ENCODE measurements at places on chromosomes 2 and 18.
A peak's percentile ranks its signal among the peaks of the same experiment; 100 is the strongest.

DNA sequence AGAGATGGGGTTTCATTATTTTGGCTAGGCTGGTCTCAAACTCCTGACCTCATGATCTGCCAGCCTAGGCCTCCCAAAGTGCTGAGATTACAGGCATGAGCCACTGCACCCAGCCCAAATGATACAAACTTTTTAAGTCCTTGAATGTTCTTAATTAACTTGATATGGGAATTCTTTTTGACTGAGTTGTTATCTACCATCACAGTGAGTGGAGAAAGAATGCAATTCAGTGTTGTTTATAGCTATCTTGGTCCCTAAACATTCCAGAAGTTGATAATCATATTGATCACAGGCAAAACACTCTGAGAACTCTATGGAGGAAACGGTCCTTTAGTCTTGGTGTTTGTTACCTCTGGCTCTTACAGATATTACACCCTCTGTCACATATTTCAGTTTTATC is 1072.5 kb downstream of the SUCLG1 start:
- DNase-seq: no peak

DNA sequence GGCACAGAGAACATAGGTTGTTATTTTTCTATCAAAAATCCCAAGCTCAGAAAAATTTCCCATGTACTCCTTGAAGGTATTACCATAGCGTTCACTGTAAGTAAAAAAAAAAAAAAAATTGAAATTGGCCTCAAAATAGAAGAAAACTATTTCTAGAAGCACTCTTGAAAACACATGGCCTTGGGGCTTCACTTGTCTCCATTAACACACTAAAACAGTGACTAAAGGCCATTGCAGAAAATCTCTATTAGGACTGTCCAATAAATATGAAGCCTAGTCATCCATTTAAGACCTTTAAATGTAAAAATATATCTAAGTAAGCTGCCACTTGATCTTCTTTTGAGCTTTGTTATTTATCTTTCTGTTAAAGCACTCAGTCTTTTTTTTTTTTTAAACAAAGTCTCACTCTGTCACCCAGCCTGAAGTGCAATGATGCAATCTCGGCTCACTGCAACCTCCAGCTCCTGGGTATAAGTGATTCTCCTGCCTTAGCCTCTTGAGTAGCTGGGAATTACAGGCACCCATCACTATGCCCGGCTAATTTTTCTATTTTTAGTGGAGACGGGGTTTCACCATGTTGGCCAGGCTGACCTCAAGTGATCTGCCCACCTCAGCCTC is 35.8 kb downstream of the CCDC68 start:
- DNase-seq: no peak

DNA sequence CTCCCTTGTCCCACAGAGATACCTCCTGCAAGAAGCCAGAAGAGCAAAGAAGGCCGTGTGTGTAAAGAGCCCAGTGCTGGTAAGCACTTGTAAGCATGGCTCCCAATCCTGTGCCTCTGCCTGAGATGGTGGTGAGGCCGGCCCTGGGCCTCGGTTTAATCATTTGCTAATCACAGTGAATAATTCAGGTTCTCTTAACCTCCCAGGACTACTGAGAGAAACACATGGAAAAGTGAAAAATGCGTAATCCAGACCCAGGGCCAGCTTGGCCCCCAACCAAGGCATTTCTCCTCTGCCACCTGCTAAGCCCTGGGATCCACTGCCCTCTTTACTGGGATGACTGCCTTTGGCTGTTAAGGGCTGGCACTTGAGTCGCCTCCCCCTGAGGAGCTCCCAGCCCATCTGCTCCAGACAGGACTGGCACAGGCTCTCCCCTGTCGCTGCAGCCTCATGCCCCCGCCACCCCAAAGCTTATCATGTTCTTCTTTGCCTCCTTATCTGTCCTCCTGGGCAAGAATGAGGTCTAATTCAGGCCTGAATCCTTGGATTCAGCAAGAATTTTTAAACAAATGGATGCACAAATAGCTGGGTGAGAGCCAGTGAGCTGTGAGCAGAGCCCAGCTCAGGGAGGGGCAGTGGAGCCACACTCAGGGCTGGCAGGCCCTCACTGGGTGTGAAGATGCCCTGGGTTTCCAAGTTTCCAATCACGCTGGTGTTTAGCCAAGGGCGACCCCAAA is 193.9 kb upstream of the HS6ST1 start:
- no peak for DNase-seq

DNA sequence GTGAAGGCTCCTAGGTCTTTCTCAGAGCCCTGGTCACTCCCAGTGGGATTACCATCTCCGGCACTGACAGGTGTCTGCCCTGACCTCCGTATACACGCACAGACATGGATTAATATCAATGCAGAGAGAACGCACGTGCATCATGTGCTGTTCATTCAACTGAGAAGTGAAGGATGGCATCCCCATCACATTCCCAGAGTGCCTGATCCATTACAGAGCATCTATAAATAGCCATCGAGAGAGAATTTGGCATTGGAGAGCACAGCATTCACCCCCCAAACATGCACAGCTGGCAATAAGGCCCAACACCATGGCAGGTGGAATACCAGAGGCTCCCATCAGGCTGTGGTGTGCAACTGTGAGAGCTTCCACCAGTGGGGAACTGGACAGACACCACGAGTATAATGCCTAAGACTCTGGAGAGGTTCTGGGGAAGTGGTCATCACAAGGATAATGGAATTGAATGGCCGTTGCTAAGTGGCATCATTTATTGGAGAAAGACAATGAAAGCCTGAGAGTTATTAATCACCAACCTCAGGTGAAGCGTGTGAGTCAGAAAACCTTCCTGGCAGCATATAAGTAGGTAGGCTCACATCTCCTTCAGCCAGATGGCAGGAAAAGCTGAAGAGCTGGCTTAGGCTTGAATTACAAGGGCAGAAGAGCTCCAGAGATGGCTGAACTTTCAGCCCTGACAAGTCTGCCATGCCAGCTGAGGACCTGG is 244.5 kb upstream of the ID2 start:
- no peak for DNase-seq

- no peak for DNase-seq
Observed at GRCh38 chr18:79818631-79819030, 20.9 kb downstream of the KCNG2 start.

GRCh38 chr2:157231476-157231875 is 26.0 kb upstream of the GALNT5 start:
- no peak for DNase-seq

GRCh38 chr2:238369591-238370040 is 49.3 kb downstream of the TRAF3IP1 start:
- no peak for DNase-seq

DNA sequence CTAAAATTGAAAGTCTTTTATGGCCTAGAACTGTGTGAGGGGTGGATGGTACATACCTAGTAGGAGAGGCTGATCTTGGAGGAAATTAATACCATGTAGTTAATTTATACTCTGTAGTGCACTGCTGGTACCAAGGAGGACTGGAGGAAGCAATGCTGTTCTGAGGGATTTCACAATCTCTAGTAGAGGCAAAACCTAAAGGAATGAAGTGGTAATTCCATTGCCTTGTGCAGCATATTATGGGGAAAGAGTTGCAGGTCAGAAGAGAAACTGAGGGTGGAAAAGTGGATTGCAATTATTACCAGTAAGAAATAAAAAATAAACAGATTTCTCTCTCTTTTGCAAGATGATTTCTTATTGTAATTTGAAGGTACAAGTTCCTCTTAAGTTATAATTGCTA is 2.2 kb downstream of the ABI2 start:
- no peak for DNase-seq

DNA sequence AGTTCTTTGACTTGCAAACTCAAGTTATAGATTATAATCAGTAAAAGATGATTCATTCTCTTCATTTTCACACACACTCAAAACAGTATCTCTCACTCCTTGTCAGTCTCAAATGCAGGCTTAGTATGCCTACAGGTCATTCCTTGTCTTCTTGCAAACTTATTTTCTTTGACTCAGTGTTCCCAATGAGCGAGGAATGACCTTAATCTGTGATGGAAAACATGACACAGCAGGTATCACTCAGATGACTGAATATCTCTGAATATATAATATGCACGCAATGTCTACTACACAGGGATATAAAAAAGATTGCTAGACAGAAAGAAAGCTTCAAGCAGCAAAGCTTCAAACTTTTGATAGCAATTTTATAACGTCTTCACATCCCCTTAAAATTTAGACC is 127.8 kb upstream of the RGPD4 start:
- no peak for DNase-seq

DNA sequence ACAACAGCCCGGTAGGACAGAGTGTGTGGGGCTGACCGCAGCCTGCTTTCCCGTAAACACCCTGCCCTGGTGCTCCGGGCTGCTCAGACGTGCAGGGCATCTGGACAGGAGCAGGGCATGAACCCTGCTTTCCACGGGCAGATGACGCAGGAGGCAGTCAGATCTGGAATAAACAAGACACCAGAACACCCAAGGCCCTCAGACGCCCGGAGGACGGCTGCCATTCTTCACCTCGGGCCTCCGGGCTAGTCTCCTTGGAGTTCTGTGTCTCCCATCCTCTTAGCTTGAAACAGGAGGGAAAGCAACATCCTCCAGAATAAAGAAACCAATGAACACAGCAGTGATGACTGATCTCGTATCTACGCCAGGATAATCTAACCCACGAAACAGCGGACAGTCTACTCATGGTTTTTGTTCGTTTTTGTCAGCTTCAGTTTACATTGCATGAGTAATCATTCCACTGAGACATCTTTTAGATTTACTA is 7.3 kb downstream of the PXDN start:
- no peak for DNase-seq

GRCh38 chr18:41022484-41022883 is 932.5 kb upstream of the PIK3C3 start:
- DNase-seq: no peak

DNA sequence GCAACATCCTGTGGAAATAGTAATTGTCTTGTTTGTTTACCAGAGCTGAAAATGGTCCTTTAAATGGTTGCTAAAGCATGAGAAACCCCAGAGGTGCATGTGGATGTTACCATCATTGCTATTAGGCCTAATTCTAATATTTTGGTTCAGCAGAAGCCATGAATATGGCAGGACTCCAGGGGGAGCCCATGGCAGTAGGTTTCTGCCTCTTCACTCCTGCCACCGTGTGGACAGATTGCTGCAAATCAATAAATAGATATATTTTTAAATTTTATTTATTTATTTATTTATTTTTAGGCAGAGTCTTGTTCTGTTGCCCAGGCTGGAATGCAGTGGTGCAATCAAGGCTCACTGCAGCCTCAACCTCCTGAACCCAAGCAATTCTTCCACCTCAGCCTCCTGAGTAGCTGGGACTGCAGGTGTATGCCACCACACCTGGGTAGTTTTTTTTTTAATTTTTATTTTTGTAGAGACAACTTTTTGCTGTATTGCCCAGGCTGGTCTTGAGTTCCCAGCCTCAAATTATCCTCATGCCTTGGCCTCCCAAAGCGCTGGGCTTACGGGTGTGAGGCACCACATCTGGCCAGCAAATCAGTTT is 54.9 kb upstream of the CAPN13 start:
- peak; percentile 7 for DNase-seq

DNA sequence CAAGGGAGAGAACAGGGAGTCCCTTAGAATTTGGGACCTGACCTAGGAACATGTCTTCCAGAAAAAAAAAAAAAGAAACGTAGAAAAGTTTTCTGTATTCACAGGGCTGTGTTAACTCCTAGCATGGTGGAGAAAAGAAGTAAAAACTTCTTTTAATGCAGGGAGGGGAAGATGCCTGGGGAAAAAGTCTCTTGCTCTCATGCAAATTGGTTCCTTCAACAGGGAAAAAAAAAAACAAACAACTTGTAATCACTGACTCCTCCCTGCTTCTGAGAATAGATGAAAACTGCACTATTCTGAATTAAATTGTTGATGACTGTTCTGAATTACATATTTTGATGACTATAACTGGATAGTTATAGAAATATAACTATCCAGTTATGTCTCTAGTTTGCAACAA is 933.2 kb downstream of the TRIB2 start:
- DNase-seq: no peak

DNA sequence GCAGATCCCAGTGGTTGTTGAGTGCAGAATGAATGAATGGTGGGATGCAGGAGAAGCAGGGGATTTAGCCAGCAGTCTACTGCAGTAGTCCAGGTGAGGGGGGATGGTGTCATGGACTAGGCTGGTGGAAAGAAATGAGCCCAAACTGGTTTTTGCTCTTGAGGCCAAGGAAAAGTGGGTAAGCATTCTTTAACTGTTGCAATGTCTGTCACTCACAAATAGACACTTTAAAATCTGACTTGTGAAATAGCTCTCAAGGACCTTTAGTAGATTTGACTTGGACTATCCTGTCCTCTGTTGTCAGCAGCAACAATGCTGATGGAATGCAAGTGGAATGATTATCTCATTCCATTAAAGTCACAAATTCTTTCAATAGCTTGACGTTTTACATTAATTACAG is 37.5 kb upstream of the STK17B start:
- no peak for DNase-seq

- no peak for DNase-seq
Observed at GRCh38 chr2:230312638-230313037, 14.4 kb upstream of the SP140L start.

DNA sequence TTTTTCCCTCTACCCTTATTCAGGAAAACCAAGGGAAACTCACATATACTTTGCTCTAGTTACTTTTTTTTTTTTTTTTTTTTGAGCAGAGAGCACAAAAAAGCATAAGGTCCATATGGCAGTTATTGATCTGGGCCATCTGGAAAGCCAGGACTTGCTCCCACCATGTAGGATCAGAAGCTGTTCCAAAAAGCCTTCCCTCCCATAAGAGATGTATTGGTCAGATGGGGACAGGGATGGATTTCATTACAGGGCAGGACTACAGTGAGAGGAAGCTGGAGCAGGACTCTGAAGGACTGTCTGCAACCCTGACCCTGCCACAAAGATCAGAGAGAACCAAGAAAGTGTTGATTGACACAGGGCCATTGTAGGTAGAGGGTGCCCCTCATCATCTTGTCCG is 57.3 kb downstream of the NRP2 start:
- no peak for DNase-seq

DNA sequence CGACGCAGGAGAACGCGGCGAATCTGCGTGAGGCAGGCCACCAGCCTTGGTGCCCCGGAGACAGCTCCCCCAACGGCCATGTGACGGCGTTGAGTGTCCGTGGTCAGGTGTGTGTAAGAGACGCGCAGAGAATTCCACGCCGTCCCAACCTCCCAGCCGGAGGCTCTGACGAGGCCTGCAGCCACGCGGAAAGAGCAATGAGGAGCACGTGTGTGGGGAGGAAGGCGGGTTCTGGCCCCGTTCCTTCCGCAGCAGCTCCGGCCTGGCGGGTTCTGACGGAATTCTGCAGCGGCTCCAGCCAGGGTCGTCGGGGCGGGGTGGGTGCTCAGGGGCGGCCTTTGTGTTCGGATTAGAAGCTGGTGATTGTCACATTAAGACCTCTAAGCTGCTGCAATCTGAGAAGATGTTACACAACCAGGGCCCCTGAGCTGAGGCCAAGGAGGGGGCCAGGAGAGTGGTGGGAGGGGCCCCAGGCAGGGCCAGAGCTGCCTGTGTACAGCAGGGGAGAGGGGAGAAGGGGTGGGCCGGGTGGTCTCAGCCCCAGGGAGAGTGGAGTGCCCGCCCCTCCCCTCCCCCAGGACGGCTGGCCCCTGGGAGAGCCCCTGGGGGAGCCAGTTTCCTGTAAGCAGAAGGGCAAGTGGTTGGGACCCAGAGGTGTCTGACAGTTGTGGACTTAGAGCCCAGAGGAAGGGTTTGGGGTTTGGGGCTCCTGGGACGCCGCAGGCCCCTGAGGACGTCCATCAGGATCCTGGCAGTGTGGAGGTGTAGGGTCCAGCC is 5.1 kb upstream of the GAL3ST2 start:
- DNase-seq: no peak

GRCh38 chr2:70983506-70984227 is 5.2 kb downstream of the ANKRD53 start:
- no peak for DNase-seq

GRCh38 chr2:121297217-121297830 is 12.3 kb upstream of the TFCP2L1 start:
- no peak for DNase-seq

Measured in amygdala (tissue), 56 donors.